ENCODE measurements at places on chromosomes 7 and 10. TPM values are rescaled to one million over a fixed set of nuclear protein-coding genes. Genes with fewer than 3 reads are reported as not detected.

Gene ASAH2
- 0.55 TPM for total RNA-seq

Gene CFAP69
- total RNA-seq: 23.5 TPM

GRCh38 chr7:19369806-19370205, 224.6 kb upstream of the FERD3L start:
- no peaks in the 10 kb centered on the region for H3K4me1 ChIP-seq
- no peak overlapping the region for H3K4me3 ChIP-seq
- DNase-seq: no peak
- H3K36me3 ChIP-seq: no peaks in the 10 kb centered on the region

- no peaks in the 10 kb centered on the region for H3K27me3 ChIP-seq
- H3K36me3 ChIP-seq: no peaks in the 10 kb centered on the region
- DNase-seq: no peak
- no peaks in the 10 kb centered on the region for H3K4me1 ChIP-seq
These were observed 170.8 kb upstream of the HABP2 start for GRCh38 chr10:113381981-113382509.

DNA sequence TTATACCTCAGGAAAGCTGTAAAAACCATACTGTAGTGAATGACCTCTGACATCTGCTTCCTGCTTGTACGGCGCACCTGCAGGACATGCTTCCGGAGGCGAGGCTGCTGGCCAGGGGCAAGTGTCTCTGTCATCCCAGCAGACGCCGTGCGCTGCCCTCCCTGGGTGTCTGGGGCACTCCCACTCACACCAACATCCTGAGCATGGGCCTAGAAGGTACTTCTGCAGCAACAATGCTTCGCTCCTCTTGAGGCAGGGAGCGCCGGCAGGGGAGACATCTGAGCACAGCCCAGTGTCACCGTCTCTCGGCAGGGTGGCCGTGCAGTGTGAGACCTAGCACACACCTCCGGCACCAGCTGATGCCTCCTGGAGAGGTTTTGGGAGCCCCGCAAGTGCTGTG, 269.2 kb downstream of the MAD1L1 start:
- no peaks in the 10 kb centered on the region for H3K27me3 ChIP-seq
- H3K4me1 ChIP-seq: no peaks in the 10 kb centered on the region
- no peak overlapping the region for H3K27ac ChIP-seq
- no peak overlapping the region for H3K4me3 ChIP-seq
- no peaks in the 10 kb centered on the region for H3K36me3 ChIP-seq

DNA sequence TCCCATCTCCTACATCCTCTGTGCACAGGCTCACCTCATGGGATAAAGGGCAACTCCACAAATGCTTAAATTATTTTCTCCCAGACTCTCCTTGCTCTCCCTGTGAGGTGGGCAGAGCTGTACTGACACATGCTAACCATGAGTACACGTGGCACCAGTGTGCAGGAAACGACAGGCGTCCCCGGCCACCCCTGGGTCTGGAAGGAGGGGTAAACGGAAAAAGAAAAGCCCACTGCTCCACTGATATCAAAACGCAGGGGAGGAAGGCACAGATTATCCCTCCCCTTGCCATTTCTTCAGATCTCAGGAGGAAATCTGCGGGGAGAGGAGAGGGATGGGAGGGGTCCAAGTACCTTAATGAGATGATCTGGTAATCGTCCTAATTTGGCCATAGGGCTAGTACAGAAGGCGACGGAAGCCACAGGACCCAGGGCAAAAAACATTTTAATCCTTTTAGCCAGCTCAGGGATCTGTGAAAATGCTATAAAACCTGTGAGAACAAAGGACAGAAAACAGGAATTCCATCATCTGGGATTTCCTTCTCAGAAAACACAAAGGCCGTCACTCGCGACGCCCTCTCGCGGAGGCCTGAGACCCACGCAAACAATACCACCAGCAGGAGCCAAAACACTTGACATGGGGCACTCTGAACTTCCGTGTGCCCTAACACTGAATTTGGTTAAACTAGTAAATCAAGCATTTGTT, 17.8 kb upstream of the CH25H start:
- no peaks in the 10 kb centered on the region for H3K4me1 ChIP-seq
- peak overlapping the region; percentile 24 for H3K27ac ChIP-seq
- DNase-seq: no peak
- no peaks in the 10 kb centered on the region for H3K27me3 ChIP-seq
- no peaks in the 10 kb centered on the region for H3K36me3 ChIP-seq
- H3K4me3 ChIP-seq: no peak overlapping the region

DNA sequence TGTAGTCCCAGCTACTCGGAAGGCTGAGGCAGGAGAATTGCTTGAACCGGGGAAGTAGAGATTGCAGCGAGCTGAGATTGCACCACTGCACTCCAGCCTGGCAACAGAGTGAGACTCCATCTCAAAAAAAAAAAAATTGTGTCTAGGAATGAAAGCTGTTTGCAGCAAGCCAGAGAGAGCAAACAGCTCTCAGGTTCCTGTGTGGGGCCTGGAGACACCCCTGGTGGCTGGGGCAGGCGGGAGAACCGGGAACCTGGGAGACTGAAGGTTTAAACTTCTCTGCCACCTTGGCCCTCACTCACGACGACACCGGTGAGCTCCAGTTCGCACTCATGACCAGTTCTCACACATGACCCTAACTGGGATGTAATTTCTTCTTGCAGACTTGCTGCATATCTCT, 13.2 kb upstream of the UNCX start:
- no peaks in the 10 kb centered on the region for H3K4me1 ChIP-seq
- no peaks in the 10 kb centered on the region for H3K36me3 ChIP-seq
- no peak overlapping the region for H3K4me3 ChIP-seq
- DNase-seq: no peak
- peaks cover 57% of the 10 kb centered on the region for H3K27me3 ChIP-seq
- no peak overlapping the region for H3K27ac ChIP-seq

DNA sequence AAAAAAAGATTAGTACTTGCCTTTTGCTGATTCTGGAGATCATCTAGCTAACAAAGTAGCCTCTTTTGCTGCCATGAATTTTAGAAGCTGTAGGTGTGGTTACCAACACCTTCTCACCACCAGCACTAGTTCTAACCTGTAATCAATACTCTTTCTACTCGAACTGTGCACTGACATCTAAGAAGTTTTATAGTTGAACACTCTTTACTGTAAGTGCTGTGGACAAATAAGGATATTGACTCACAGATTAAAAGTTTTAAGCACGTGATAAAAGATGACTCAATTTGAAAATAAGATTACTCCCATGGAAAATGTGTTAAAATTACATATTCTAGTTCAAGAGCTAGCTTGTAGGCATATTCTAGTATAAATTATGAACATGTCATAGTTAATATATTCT, 89.9 kb downstream of the REEP3 start:
- no peaks in the 10 kb centered on the region for H3K4me1 ChIP-seq
- H3K27me3 ChIP-seq: no peaks in the 10 kb centered on the region
- no peak overlapping the region for H3K27ac ChIP-seq
- no peak for DNase-seq

- DNase-seq: no peak
- H3K4me1 ChIP-seq: peaks cover 8% of the 10 kb centered on the region
- H3K4me3 ChIP-seq: no peak overlapping the region
- H3K27me3 ChIP-seq: no peaks in the 10 kb centered on the region
- no peaks in the 10 kb centered on the region for H3K36me3 ChIP-seq
These were observed 69.2 kb downstream of the PRTFDC1 start for GRCh38 chr10:24883176-24883575.

- no peak for DNase-seq
- H3K27me3 ChIP-seq: no peaks in the 10 kb centered on the region
- peaks cover 28% of the 10 kb centered on the region for H3K4me1 ChIP-seq
- H3K36me3 ChIP-seq: peaks cover 6% of the 10 kb centered on the region
These were observed 12.3 kb downstream of the STX1A start for GRCh38 chr7:73707045-73707631.

DNA sequence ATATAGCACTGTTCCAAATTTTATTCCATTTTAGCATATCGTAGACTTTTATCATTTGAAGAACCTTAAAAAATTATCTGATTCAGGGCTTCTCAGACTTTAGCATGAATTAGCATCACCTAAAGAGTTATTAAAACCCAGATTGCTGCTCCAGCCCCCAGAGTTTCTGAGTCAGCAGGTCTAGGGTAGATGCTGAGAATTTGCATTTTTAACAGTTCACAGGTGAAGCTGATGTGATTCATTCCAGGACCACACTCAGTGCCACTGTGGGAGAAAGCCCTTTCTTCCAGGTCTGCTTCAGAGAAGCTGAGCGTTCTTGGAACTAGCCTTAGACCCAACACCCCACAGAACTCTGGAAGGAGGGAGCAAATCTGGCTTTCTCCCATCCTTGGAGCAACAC, 174.1 kb upstream of the YAE1 start:
- H3K36me3 ChIP-seq: no peaks in the 10 kb centered on the region
- no peaks in the 10 kb centered on the region for H3K27me3 ChIP-seq
- no peak overlapping the region for H3K27ac ChIP-seq
- no peak overlapping the region for H3K4me3 ChIP-seq
- DNase-seq: no peak

GRCh38 chr7:1341361-1342089, 108.9 kb downstream of the UNCX start:
- H3K27ac ChIP-seq: no peak overlapping the region
- no peak overlapping the region for H3K4me3 ChIP-seq
- H3K36me3 ChIP-seq: no peaks in the 10 kb centered on the region
- H3K4me1 ChIP-seq: no peaks in the 10 kb centered on the region
- H3K27me3 ChIP-seq: peaks cover 16% of the 10 kb centered on the region

GRCh38 chr7:151078233-151079040, 2.2 kb downstream of the FASTK start:
- no peak overlapping the region for H3K4me3 ChIP-seq
- peaks cover 22% of the 10 kb centered on the region for H3K36me3 ChIP-seq
- H3K27me3 ChIP-seq: no peaks in the 10 kb centered on the region

DNA sequence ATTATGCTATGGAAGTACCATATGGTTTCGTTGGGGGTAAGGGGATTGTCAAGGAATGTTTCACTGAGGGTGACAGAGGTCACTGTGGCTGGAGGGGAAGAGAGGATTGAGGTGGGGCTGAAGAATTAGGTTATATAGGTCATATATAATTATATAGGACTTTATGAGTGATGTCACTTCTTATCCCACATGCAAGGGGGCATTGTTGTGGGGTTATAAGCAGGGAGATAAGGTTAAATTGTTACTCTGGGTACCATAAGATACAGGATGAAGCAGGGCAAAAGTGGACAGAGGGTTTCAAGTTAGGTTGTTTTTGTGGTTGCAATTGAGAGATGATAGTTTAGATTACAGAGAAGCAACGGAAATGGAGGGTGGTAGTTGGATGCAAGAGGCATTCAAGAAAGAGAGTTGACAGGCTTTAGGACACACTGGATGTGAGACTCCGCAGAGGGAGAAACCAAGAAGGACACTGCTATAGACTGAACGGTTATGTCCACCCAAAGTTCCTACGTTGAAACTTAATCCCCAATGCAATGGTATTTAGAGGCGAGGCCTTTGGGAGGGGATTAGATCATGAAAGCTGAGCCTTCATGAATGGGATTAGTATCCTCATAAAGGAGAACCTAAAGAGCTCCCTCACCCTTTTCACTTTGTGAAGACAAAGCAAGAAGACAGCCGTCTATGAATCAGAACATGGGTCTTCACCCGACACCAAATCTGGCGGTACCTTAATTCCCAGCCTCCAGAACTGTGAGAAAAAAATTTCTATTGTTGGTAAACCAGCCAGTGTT, 7.0 kb upstream of the PRR15 start:
- no peak overlapping the region for H3K27ac ChIP-seq
- H3K27me3 ChIP-seq: no peaks in the 10 kb centered on the region
- no peak for DNase-seq

All from sigmoid colon (tissue), 7 donors.